ENCODE measurements at places on chromosomes 7 and 10.
A peak's percentile ranks its signal among the peaks of the same experiment; 100 is the strongest.

- peak; percentile 87 for DNase-seq
Measured at GRCh38 chr10:86971232-86971991, 3.1 kb downstream of the ADIRF start.

- no peak for DNase-seq
Measured at GRCh38 chr7:108434010-108434409, 22.2 kb downstream of the NRCAM start.

GRCh38 chr7:92916770-92917224 lies 80.4 kb upstream of the CDK6 start:
- DNase-seq = no peak

- no peak for DNase-seq
Measured at GRCh38 chr7:22435105-22435504, 64.9 kb downstream of the STEAP1B start.

- peak; percentile 34 for DNase-seq
Measured at GRCh38 chr7:108455551-108455997, 662 bp downstream of the NRCAM start.

DNA sequence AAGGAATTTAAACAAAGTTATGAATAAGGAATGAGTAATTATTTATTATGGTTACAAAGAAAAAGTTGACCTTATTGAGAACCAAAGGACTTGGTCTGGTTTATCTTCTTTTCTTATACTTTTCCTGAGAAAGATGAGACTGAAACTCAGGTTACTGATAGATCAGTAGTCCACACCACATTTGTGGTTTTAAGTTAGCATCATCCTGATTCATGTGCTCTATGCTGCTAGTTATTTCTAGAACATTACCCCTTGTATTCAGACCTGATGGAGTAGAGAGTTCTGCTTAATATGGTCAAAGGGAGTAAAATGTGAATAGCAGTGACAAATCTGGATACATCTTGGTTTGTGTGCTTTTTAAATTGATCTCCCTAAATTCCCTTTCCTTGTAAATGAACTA lies 63.8 kb downstream of the FOXP2 start:
- no peak for DNase-seq

- DNase-seq = peak; percentile 61
Measured at GRCh38 chr7:74606101-74606908, 51.2 kb upstream of the GTF2I start.

All from stimulated activated CD8-positive, alpha-beta memory T cell treated with anti-CD3 and anti-CD28 coated beads, Interleukin-4, amount 100 ng/mL, for 48 hours (primary cell).